Skin of body (tissue), 3 donors: ENCODE measurements at places on chromosomes 6 and 20. TPM values are rescaled to one million over a fixed set of nuclear protein-coding genes. Genes with fewer than 3 reads are reported as not detected.

The ADTRP gene
- total RNA-seq = 14.0 TPM

The SLC22A1 gene
- total RNA-seq = 0.59 TPM

The NTSR1 gene
- total RNA-seq = 0.10 TPM

The CRISP1 gene
- total RNA-seq = not detected

The TEAD3 gene
- 14.3 TPM for total RNA-seq

The TREML2 gene
- 0.39 TPM for total RNA-seq

The KCNB1 gene
- 2.4 TPM for total RNA-seq

The HLA-G gene
- total RNA-seq = 0.10 TPM

The HRH3 gene
- total RNA-seq = 0.10 TPM

The MYT1 gene
- 0.20 TPM for total RNA-seq

The MAS1 gene
- under 0.01 TPM for total RNA-seq

The TNXB gene
- 64.4 TPM for total RNA-seq

The COL12A1 gene
- total RNA-seq = 383 TPM

The SIGLEC1 gene
- 3.5 TPM for total RNA-seq
